ENCODE measurements at places on chromosomes 1 and 21.
A peak's percentile ranks its signal among the peaks of the same experiment; 100 is the strongest.

DNA sequence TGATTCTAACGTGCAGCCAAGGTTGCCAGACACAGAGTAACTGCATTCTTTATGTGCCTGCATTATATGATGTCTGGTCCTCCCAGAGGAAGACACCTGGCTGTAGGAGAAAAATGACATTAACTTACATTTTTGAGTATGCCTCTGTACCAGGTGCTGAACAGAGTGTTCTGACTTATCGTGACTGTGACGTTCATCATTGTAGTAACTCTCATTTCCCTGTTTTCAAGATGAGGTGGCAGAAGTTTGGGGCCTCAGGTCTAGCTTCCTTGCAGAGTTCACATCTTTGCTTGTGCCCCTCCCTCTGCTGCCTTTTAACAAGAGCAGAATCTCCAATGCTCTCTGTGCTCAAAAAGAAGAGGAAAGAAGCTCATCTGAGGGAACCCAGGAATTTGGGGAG is 488.0 kb downstream of the AJAP1 start:
- no peaks in the 10 kb centered on the region for H3K36me3 ChIP-seq
- H3K27me3 ChIP-seq: no peaks in the 10 kb centered on the region
- no peaks in the 10 kb centered on the region for H3K4me1 ChIP-seq
- H3K4me3 ChIP-seq: no peak overlapping the region
- H3K27ac ChIP-seq: no peak overlapping the region

- no peaks in the 10 kb centered on the region for H3K4me1 ChIP-seq
- no peak overlapping the region for H3K4me3 ChIP-seq
- peak; percentile 8 for DNase-seq
- H3K27ac ChIP-seq: no peak overlapping the region
- no peaks in the 10 kb centered on the region for H3K36me3 ChIP-seq
- H3K27me3 ChIP-seq: no peaks in the 10 kb centered on the region
These were observed 112.4 kb upstream of the BEND5 start for GRCh38 chr1:48889082-48889481.

- H3K27me3 ChIP-seq: no peaks in the 10 kb centered on the region
- DNase-seq: no peak
- H3K27ac ChIP-seq: no peak overlapping the region
- H3K4me3 ChIP-seq: no peak overlapping the region
- H3K36me3 ChIP-seq: no peaks in the 10 kb centered on the region
These were observed 11.4 kb upstream of the CCN1 start for GRCh38 chr1:85569122-85569521.

DNA sequence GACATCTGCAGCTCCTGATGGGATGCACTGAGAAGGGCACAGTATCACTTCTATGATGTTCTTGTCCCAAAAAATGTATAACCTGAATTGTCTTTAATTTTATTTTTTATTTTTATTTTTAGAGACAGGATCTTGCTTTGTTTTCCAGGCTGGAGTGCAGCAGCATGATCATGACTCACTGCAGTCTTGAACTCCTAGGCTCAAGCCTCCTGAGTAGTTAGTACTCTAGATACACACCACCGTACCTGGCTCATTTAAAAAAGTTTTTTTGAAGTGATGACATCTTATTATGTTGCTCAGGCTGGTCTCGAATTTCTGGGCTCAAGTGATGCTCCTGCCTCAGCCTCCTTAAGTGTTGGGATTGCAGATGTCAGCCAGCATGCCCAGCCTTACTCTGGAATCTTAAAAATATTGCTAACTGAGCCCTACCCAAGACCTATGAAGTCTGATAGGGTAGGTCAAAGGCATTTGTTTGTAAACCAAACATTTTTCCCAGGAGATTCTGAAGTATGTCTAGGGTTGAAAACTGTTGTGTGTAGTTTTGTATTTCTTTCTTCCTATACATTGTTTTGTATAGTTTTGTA is 68.9 kb downstream of the ATF6 start:
- no peaks in the 10 kb centered on the region for H3K36me3 ChIP-seq
- no peak for DNase-seq
- H3K4me1 ChIP-seq: no peaks in the 10 kb centered on the region
- no peak overlapping the region for H3K27ac ChIP-seq

GRCh38 chr1:207845109-207845508 is 65.8 kb downstream of the CD34 start:
- no peaks in the 10 kb centered on the region for H3K36me3 ChIP-seq
- no peaks in the 10 kb centered on the region for H3K27me3 ChIP-seq
- H3K4me1 ChIP-seq: peaks cover 11% of the 10 kb centered on the region
- H3K27ac ChIP-seq: no peak overlapping the region
- DNase-seq: no peak

GRCh38 chr21:40152476-40152875 is 285.2 kb downstream of the PCP4 start:
- H3K27me3 ChIP-seq: no peaks in the 10 kb centered on the region
- H3K36me3 ChIP-seq: no peaks in the 10 kb centered on the region
- H3K27ac ChIP-seq: no peak overlapping the region
- no peaks in the 10 kb centered on the region for H3K4me1 ChIP-seq
- no peak overlapping the region for H3K4me3 ChIP-seq

DNA sequence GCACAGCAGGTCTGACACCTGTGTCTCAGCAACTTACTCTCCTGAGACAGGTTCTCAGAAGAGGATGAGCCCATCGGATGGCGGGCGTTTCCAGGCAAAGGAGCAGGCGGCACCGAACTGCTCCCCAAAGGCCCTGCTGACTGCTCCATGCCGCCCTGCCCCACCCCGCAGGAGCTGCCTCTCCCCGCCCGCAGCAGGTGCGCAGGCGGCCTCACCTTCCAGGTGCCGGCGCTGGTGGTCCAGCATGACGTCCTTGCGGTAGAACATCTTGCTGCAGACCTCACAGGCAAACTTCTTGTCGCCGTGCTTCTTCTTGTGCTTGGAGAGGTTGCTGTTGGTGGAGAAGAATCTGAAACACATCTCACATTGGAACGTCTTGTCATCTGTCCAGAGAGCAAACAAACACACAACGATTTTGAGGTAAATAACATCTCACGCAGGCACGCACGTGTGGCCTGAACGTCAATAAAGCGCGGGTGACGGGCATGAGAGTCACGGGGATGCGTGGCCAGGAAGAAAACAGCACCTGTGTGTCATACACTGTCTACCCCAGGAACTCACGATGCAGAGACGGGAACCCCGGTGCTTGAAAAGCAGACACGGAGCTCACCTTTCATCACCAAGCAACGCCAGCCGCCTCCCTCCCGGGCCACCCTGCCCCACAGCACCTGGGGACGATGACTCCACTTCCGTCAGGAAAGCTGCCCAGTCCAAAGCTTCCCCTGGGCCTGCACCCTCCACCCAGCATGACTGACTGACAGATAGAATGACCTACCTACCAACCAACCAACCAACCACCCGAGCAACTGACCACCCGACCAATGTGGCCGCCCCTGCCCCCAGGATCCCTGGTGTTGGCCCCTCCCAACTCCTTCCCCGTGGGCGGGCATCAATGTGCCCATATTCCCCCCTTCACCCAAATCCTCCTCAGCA is 50.9 kb downstream of the PRDM15 start:
- no peaks in the 10 kb centered on the region for H3K4me1 ChIP-seq
- H3K27me3 ChIP-seq: no peaks in the 10 kb centered on the region
- H3K4me3 ChIP-seq: no peak overlapping the region
- no peak for DNase-seq
- H3K27ac ChIP-seq: no peak overlapping the region

DNA sequence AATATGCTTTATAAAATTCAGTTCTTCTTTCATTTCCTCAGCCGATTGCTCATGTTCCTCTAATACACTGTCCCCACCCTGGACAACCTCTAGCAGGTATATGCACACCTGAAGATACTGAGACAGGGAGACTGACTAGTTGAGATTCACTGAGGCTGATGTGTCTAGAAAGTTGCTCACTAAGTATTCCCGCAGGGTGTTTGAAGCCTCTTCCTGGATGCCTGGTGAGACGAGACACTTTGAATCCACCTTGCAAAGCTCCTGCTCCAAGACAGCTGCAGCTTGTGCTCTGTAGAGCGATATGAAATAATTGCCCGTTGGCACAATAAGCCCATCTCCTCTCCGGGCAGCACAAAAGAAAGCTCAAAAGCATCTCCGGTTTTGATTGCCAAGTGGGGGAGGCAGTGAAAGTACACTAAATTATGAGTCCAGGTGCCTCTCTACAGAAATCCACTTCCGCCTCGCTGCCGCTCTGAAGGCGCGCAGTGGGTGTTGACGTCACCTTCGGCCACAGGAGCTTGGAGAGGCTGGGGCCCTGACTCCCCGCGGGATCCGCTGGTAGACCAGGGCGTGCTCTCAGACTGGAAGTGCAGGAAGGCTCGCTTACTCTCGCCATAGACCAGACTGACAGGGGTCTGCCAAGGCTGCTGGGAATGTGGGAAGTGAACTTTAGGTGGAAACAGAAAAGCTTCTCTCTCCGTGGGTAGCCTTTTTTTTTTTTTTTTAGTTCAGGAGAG is 46.3 kb downstream of the GPA33 start:
- DNase-seq: peak; percentile 88
- peak overlapping the region; percentile 53 for H3K27ac ChIP-seq
- H3K4me1 ChIP-seq: no peaks in the 10 kb centered on the region

DNA sequence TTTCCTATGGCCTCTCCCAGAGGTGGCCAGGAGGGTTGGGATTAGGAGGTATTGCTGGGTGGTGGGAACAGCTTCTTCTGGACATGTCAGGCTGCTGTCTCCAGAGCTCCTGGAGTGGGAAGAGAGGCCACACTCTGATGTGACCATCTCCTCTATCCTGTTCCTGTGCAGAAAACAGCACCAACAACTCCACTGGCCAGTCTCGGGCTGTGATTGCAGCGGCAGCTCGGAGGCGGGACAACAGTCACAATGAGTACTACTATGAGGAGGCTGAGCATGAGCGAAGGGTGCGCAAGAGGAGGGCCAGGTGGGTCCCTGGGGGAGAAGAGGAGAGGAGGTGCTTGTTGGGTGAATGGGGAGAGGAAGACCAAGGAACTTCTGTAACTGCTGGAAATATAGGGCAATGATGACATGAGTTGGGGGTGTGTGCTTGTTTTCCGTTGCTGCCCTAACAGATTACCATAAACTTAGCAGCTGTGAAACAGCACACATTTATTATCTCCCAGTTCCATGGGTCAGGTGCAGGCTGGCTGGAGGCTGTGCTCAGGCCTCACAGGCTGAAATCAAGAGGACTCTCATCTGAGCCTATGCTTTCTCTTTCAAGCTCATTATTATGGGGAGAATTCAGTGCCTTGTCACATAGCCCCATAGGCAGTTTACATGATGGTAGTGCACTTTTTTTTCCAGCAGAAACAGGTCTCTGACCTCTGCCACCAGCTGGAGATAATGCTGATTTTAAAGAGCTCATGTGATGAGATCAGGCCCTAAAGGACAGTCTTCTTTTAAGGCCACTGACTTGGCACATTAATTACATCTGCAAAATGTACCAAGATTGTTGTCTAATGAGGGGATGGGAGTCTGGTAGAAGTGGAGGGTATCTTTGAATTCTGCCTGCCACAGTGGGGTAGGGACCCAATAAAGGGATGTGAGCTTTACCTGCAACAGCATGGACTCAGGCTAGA is 20.8 kb downstream of the VANGL2 start:
- H3K4me3 ChIP-seq: no peak overlapping the region
- peak; percentile 59 for DNase-seq
- peaks cover 71% of the 10 kb centered on the region for H3K36me3 ChIP-seq
- H3K4me1 ChIP-seq: no peaks in the 10 kb centered on the region
- H3K27me3 ChIP-seq: no peaks in the 10 kb centered on the region

DNA sequence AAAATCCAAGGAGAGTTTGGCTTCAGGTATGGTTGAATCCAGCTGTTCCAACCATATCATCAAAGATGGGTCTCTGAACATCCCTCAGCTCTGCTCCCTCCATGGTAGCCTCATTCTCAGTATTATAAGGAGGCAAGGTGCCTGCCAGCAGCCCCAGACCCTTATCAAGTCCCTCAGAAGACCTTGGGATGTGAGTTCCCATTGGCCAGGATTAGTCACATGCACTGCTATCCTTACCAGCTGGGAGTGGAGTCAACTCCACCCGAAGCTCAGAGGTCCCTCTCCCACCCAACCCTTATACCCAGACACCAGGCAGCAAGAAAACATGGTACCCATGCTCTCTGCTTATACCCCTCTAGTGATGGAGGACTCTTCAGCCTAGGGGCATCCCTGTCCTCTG is 153.7 kb upstream of the ZBTB40 start:
- no peak overlapping the region for H3K4me3 ChIP-seq
- H3K36me3 ChIP-seq: no peaks in the 10 kb centered on the region
- no peak overlapping the region for H3K27ac ChIP-seq
- peaks cover 2% of the 10 kb centered on the region for H3K27me3 ChIP-seq

GRCh38 chr1:109253803-109254620 is 4.7 kb downstream of the CELSR2 start:
- H3K27me3 ChIP-seq: no peaks in the 10 kb centered on the region
- H3K4me3 ChIP-seq: no peak overlapping the region
- H3K36me3 ChIP-seq: no peaks in the 10 kb centered on the region
- peak overlapping the region; percentile 61 for H3K27ac ChIP-seq
- no peaks in the 10 kb centered on the region for H3K4me1 ChIP-seq

DNA sequence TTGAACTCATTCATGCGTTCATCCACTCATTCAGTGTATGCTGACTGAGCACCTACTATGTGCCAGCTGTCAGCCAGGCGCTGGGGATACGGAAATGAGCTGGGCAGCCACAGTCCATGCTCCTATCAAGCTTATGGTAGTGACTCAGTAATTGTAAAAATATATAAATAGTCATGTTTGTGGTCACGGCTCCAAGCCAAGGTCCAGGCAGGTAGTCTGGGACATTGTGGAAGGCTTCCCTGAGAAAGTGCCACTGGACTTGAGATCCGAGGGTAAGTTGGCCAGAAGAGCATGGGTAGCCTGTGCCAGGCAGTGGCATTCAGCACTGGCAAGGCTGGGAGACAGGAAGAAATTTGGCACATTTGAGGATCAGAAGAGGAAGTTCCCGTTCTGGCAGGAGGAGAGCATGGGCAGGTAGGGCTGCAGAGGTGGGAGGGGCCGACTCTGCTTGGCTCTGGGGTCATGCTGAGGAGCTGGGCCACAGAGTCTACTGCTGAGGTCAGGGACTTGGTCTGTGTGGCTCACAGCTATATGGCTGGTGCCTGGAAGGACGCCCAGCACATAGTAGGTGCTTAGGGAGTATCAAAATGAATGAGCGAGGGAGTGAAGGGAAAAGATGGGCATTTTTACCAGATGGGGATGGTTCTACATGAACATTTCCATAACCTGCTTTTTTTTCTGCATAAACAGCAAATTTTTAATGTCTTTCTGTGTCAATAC is 6.9 kb downstream of the PTPRF start:
- peaks cover 2% of the 10 kb centered on the region for H3K36me3 ChIP-seq
- H3K4me1 ChIP-seq: no peaks in the 10 kb centered on the region
- H3K27me3 ChIP-seq: no peaks in the 10 kb centered on the region
- H3K4me3 ChIP-seq: no peak overlapping the region
- no peak for DNase-seq
- H3K27ac ChIP-seq: peak overlapping the region; percentile 90

DNA sequence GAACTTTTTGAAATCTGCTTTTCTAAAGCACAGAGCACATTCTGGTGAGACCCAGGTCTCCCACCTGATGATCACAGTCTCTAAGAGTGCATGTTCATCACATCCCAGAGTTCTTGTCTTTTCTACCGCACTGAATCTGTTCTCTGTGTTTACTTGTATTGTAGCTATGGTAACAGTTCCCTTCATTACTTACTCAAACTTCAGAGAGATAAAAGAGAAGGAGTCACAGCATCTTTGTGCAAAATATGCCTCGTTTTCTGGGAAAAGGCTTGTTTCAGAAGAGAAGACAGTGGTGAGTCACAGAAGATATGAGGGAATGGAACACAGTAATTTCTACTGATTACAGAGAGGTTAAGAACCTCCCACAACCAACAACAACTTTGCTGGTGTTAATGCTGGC is 580.6 kb downstream of the PLA2G4A start:
- no peak overlapping the region for H3K4me3 ChIP-seq
- no peaks in the 10 kb centered on the region for H3K36me3 ChIP-seq
- DNase-seq: no peak
- no peak overlapping the region for H3K27ac ChIP-seq
- no peaks in the 10 kb centered on the region for H3K27me3 ChIP-seq

Data from small intestine (tissue), 16 donors.